NCI-H2081 treated with DMSO at 0.1 percent for 48 hours (cell line): ENCODE measurements at places on chromosomes 16 and 17.

- DNase-seq, result no peak
Measured at GRCh38 chr16:48231727-48232492, 12.2 kb upstream of the LONP2 start.

- DNase-seq, result no peak
Measured at GRCh38 chr17:4969047-4969550, 1.5 kb upstream of the SPAG7 start.

DNA sequence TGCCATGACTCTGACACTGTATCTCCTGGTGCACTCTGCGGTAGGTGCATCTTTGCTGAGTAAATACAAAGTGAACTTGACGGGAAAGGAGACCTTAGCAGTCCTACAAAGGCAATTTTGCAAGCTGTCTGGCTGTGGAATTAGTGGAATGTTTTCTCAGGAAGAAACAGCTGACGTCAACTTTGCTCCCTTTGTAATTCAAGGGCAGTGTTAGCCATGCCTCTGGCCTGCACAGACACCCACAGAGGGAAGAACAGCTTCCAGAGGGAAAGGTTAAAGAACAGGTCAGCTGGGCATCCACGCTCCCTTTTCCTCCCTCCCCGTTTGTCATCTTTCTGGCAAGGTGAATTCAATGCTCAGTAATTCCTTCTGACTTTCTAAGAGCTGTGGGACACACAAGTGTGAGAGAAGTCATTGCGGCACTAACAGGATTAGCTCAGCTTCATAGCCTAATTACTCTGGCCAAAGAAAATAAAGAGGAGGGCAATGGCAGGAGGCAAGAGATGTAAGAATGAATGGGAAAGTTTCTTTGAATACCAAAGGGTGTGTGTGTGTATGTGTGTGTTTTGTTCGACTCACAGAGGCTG, 476.9 kb upstream of the GOT2 start:
- DNase-seq, result no peak

GRCh38 chr16:4317532-4318450, 1.9 kb downstream of the GLIS2 start:
- DNase-seq, result no peak

- no peak for DNase-seq
Measured at GRCh38 chr17:78737332-78737731, 44.7 kb downstream of the CYTH1 start.

DNA sequence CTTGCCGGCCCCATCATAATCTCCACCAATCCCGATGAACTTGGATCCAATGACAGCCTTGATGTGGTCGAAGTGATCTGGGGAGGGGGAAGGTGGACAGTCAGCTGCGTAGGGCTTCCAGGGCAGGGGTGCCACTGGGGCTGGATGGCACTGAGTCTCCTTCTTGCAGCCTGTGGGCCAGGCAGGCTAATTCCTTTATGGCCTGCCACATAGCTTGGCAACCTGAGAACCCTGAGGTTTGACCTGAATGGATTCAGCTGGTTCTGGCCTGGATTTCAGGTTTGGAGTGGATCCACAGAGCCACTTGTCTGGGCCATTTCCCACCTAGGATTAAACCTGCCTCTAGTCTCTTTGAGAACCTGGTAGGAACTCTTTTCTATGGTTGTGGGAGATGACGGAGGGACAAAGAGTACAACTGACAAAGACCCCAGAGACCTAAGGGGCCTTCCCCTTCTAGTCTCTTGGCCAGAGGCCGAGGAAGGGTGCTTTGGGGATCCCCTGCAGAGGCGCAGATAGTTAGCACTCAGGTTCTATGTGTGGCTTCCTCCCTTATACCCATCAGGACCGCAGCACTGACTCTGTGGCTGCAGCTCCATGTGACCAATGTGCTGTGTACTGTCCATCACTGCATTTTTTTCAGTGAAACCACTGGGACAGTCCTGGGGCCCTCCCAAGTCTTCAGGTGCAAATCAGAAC, 9.2 kb upstream of the DPEP3 start:
- no peak for DNase-seq

DNA sequence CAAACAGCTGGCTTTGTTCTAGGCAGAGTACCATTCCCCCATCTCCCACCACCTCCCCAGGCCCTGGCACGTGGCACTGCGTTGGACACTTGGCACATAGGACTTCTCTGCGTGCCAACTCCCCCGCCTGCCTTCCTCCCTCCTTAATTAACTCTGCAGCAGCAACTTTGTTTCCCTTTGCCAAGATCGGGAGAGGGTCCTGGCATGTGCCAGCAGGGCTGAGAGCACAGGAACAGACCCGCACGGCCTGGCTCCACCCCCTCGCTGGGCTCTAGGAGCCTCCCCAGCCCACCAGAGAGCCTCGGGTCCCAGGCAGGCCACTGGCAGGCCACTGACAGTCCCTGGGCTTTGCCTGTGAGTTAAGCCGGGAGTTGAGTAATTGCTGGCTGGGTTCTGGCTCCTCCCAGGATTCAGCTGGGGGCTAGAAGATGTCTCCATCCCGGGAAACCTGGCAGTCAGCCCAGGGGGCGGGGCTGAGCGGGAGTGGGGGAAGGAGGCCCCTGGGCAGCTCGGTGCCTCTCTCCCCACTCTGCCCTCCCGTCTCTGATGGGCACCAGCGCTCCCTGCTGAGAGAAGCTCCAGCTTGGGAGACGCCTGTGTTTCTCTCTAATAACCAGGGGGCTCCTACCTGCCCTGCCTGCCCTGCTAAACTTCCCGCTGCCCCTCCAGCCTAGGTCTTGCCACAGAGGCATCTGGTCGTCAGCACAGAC, 224.0 kb upstream of the TNRC6C start:
- peak; percentile 82 for DNase-seq

DNA sequence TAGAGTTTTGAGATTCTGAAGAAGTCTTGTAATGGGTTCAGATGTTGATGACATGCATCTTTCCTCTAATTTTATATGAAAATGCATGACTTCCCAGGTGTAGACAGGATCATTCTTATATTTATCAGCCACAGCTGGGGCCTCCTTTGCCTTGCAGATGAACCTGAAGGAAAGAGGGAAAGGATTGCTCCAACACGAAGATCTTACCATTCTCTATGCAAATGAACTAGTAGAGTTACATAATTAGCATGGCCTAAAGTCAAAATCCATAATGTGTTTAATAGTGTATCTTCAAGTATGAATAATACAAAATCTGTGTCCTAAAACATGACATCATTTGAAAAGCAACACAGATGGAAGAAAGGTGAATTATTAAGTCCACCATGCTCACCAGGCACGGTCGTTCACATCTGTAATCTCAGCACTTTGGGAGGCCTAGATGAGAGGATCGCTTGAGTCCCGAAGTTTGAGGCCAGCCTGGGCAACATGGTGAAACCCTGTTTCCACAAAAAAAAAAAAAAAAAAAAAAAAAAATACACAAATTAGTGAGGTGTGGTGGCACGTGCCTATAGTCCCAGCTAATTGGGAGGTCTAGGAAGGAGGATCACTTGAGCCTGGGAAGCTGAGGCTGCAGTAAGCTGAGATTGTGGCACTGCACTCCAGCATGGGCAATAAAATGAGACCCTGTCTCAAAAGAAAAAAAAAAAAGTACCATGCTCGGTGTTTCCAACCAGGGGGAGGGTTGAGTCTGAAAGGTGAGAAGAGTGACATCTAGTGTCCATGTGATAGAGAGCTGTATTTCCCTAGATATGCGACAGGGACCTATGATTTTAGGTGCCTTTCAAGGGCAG, 6.3 kb downstream of the VWA3A start:
- peak; percentile 24 for DNase-seq

GRCh38 chr16:1557576-1557975, 24.1 kb downstream of the TMEM204 start:
- no peak for DNase-seq

- DNase-seq, result no peak
Measured at GRCh38 chr16:17925761-17926160, 410.8 kb downstream of the NPIPA8 start.

DNA sequence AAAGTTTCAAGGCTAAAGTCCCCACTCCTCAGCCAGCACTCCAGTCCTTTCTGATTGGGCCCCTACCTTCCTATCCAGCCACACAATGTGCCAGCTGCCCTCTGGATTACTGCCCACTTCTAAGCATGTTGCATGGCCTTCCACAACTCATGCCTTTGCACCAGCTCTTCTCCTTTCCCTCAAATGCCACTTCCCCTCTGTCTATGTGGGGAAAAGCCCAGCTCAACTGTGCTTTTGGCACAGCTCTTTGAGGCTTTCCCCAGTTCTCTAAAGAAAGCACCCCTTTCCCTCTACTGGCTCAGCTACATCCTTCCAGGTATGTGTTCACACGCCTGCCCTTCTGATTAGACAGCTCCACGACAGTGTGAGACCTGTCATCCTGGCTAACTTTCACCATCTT, 18.5 kb downstream of the GTF3C1 start:
- no peak for DNase-seq

DNA sequence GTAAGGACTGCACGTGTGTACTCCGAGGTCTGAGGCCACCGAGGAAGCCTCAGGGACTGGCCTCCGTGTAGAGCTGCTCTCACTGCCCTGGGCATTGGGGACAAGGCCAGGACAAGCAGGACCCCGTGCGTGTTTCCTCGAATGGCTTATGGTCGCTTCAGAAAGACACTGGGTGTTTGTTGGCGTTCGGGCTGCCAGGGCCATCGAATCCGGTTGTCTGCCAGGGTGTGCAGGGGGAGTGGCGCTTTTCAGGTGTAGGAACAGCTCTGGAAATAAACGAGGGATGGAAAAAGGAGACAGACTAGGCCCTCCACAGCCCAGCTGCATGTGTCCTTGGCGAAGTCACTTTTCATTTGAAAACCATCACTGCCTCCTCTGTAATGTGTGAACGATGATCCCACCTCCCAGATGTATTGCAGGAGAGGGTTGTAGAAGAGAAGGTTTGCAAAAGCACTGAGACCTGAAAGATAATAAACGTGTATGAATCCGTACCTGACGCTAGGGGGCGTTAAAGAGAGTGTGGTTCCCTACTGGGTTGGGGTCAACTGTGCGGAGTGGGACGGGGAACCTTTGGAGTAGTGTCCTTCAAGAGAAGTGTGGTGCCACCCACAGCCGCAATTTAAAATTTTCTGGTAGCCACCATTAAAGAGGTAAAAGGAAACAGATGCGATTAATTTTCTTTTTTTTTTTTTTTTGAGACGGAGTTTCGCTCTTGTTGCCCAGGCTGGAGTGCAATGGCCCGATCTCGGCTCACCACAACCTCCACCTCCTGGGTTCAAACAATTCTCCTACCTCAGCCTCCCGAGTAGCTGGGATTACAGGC, 2.1 kb upstream of the ZSCAN10 start:
- no peak for DNase-seq

GRCh38 chr17:82414548-82415281, 3.4 kb upstream of the HEXD start:
- DNase-seq, result peak; percentile 14

GRCh38 chr17:6028294-6028693, 41.9 kb upstream of the WSCD1 start:
- DNase-seq, result no peak

GRCh38 chr17:6005939-6006338, 64.2 kb upstream of the WSCD1 start:
- DNase-seq, result no peak

DNA sequence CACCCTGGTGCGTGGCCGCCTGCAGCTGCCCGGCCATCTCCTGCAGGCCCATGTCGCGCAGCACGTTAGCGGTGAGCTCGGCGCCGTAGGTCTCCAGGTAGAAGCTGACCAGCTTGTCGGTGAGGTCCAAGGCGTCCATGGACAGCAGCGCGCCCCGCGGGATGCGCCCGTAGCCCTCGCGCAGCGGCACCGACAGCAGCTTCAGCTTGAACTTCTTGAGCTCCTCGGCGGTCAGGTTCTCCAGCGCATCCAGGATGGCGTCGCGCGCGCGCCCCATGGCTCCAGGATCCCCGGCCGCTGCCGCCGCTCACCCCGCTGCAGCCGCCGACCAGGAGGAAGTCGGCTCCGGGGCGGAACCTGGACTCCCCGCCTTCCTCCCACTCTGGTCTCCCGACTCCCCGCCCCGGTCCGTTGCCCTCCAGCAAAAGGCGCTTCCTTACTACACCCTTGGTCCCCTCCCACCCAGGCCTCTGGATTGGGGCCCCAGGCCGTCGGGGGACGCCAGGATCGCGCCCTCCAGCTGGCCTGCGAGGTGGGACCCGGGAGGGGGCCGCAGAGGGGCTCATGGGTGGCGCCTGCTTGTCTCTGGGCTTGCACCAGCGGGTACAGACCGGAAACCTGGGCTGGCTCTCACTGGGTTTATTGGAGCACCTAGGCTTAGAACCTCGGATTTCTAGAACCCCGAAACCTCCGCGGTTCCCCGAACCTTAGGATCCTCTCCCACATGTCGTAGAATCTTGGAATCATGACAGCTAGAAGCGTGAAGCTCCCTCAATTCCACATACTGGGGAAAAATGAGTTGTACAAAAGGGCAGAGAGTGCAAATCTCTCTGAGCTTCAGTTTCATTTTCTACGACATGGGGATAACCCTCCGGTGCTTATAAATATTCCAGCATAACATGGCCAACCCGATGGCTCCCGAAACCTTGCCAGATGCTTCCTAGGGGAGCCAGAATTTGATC, at the start of gene PYCARD:
PYCARD (minus strand) TSS at position 347 of the 962 bp plus-strand sequence; CDS start at position 277, 70 bp downstream.
- DNase-seq, result no peak

- no peak for DNase-seq
Measured at GRCh38 chr16:87065446-87066132, 251.6 kb downstream of the C16orf95 start.

- no peak for DNase-seq
Measured at GRCh38 chr17:77645072-77646045, 313.1 kb upstream of the TNRC6C start.

DNA sequence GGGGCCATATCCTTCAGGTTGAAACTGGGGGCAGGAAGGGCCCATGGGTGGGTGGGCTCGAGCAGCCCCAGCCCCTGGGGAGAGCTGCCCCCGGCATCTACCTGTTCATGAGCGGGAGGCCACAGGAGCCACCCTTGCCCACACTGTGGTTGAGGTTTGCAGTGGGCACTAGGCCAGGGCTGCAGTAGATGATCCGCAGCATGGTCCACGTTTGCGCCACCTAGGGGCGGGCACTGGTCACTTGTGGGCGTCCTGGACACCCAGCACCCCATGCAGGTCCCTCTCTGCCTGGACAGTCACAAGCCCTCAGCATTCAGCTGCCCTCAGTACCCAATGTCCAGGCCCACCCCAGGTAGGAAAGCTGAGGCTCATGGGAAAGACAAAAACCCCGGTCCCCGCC, 1.8 kb upstream of the JMJD8 start:
- DNase-seq, result no peak

DNA sequence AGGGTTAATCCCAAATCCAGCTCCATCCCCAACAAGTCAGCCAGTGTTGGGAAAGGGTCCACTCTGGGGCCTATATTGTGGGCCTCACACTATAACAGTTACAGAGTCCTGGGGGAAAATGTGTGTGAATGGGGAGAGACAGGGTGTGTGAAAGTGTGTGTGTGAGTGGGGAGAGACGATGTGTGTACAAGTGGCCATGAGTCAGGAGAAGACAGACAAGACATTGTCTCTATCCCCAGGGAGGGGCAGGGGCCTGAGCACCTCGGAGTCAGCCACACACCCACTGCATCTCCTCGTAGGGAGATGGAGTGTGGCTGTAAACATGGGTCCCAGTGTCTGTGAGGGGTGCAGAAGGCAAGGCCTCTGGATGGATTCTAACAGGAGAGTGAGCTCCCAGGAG, 2.9 kb downstream of the CRHR1 start:
- DNase-seq, result no peak

- no peak for DNase-seq
Measured at GRCh38 chr17:63189082-63189481, 223.0 kb downstream of the TANC2 start.

- DNase-seq, result no peak
Measured at GRCh38 chr17:45775148-45775547, 9.0 kb upstream of the CRHR1 start.

GRCh38 chr17:75642784-75643642, 9.8 kb downstream of the SMIM5 start:
- no peak for DNase-seq

GRCh38 chr16:81590714-81591544, 146.3 kb downstream of the CMIP start:
- no peak for DNase-seq
